ENCODE measurements at places on chromosomes 1 and 21.

GRCh38 chr1:47572731-47573430, 135.0 kb downstream of the FOXD2 start:
- DNase-seq: no peak

DNA sequence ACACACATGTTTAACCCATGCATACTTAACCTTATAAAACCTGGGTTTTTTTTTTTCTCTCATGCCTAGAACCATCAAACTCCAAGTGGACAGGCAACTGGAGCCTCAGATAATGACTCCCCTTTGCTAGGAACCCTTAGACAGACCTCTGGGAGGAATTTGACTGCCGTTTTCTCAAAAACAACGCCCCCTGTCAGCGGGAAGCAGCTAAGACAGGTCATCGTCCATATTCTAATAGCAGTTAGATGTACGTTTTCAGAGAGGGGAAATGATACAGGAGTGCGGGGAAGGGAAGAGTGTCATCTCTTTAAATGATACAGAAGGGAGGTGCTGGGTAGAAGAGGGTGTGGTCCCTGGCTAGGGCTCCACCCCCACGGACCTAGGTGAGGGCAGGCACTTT, 34.7 kb downstream of the LRRC3 start:
- no peak for DNase-seq

- no peak for DNase-seq
Observed at GRCh38 chr21:45590726-45591618, 48.7 kb upstream of the SLC19A1 start.

GRCh38 chr1:12152113-12152891, 14.5 kb upstream of the TNFRSF1B start:
- DNase-seq: no peak

DNA sequence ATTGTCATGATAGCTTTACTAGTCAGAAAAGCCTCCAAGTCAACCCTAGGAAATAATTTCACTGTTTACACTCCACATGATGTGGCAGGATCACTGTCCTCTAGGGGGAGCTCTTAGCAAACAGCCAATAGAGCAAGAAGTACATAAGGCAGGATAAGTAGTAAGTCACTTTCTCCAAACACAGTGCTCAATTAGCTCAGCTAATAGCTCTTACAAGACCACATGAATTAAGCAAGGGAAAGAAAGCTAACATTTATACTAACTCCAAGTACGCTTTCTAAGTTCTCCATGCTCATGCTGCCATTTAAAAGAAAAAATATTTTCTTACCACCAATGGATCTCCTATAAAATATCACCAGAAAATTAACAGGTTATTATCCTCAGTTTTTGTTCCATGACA, 66.9 kb upstream of the LRIF1 start:
- peak; percentile 1 for DNase-seq

- DNase-seq: no peak
Observed at GRCh38 chr1:28326984-28327383, 1.9 kb upstream of the MED18 start.

DNA sequence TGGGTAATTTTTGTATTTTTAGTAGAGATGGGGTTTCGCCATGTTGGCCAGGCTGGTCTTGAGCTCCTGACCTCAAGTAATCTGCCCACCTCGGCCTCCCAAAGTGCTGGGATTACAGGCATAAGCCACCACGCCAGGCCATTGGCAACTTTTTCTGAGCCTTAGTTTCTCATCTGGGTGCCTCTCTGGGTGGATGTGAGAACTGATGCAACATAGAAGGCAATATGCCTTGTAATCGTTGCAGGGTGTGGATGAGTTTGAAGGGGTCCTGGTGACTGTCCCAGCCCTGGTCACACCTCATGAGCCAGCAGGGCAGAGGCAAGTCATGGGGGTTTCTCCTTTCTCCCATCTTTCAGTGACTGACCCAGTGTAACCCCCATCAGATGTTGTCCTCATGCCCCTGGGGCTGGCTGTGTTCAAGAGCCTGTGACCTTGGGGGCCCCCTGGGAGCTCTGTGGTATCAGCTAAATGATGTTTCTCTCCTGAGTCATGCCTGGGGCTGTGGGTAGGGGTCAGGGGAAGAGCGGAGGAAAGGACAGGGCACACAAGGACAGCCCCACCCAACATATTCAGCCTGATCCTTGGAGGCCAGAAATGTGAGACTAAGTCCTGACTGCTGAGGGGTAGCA, 3.6 kb downstream of the COL9A2 start:
- no peak for DNase-seq

- DNase-seq: no peak
Observed at GRCh38 chr1:145740269-145740668, 21.0 kb downstream of the CD160 start.

DNA sequence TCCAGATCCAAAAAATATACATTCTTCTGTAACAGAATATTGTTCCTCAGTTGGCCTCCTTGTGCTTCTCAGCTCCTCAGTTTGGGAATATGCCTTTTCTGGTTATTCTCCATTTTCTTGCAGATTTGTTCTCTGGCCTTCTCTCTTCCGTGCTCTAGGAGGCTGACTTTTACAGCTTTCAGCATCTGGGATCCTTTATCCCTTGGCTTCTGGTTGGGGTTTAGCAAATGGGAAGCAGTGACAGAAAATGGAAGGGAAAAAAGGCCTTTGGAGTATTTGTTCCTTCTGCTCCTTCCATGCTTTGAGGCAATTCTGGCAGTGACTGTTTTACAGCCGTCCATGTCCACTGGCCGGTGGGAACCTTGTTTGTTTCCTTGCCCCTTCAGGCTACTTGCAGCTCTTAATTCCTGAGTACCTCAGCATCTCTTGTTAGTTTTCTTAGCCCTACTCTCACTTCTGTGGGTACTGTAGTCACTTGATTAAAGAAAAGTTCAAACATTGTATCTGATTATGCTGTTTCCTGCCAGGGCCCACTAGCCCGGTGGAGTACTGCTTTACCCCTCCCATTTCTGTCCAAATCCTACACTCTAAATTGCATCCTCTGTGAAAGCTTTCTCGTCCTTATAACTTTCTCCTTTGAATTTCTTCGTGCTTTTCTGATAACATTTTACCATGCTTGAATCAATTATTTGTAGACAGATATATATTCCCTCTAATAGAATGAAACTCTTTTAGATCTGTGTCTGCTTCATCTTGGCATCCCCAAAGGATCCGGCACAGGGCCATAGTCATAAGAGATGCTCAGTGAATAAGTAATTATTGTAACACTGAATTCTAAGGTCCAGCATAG, 118.2 kb downstream of the OSBPL9 start:
- DNase-seq: no peak

DNA sequence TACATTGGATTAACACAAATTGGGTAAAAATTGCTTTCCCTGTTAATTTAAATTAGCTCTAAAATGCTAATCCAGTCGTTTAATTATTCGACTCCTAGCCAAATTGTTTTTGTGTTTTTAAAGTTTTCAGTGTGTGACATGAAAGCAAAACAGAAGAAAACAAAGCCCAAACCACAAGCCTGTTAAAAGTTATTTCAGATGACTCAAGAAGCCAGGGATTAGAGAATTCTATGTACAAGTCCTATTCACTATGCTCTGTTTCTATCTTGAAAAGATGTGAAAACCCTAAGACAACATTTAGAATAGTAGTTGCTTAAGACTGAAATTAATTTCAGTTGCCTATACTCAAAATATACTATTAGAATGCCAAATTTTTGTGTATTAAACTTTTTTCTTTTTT, 294.8 kb upstream of the ADAMTS5 start:
- no peak for DNase-seq
